A549 treated with GW870086 at 1 μM for 4 hours (cell line): ENCODE measurements at places on chromosomes 2 and 18. TPM values are rescaled to one million over a fixed set of nuclear protein-coding genes. Genes with fewer than 3 reads are reported as not detected.

MPV17 gene
- total RNA-seq = 82.3 to 96.7 TPM (median 86.5 TPM) in 5 replicates

FRZB gene
- 0.07 TPM in 3 of 5 replicates, not detected in the others for total RNA-seq

PARD3B gene
- 0.70 to 1.4 TPM (median 0.88 TPM) in 5 replicates for total RNA-seq

SEMA4C gene
- total RNA-seq = 14.0 to 22.4 TPM (median 20.1 TPM) in 5 replicates

CAPN14 gene
- total RNA-seq = 0.05 TPM in 1 of 5 replicates, not detected in the others

MAP3K19 gene
- not detected in 5 replicates for total RNA-seq

GALNT5 gene
- total RNA-seq = 2.5 to 2.6 TPM (median 2.6 TPM) in 5 replicates

TLX2 gene
- total RNA-seq = 0.19 to 0.36 TPM (median 0.28 TPM) in 5 replicates

FAM168B gene
- 70.0 to 94.3 TPM (median 87.6 TPM) in 5 replicates for total RNA-seq

CD28 gene
- total RNA-seq = not detected in 5 replicates

ANKRD30BL gene
- total RNA-seq = not detected in 5 replicates
